ENCODE measurements at places on chromosomes 2 and 18.

GRCh38 chr18:8348051-8348720, 261.1 kb upstream of the RAB12 start:
- DNase-seq, result no peak

DNA sequence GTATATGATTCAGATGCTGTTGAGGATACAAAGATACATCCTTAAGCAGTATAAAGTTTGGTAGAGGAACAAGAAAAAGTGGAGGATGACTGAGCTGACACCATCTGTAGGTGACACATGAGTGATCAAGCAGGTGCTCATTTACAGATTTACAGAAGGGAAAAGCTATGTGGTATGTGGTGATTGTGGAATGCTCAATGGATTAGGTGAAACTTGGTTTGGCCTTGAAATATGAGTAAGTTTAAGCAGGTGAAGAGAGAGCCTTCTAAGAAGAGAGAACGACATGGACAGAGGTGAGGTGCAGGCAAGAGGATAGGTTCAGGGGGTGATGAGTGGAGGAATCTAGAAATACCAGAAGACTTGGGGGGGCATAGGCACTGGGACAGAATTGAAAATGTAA, 5.9 kb downstream of the ASXL3 start:
- no peak for DNase-seq

DNA sequence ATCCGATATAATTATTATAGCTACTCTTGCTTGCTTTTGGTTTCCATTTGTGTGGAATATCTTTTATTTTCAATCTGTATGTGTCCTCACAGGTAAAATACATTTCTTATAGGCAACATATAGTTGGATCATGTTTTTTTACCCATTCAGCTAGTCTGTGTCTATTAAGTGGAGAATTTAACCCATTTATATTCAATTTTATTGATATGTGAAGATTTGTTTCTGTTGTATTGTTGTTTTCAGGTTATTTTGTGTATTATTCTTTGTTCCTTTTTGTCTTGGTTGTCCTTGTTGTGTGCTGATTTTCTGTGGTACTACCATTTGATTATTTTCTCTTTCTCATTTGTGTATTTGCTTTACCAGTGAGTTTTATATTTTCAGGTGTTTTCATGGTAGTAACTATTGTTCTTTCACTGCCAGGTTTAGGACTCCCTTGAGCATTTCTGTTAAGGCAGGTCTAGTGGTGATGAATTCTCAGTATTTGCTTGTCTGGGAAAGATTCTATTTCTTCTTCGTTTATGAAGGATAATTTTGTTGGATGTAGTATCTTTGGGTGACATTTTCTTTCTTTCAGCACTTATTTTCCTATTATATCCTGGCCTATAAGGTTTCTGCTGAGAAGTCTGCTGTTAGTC, 95.4 kb downstream of the ANKRD12 start:
- no peak for DNase-seq

DNA sequence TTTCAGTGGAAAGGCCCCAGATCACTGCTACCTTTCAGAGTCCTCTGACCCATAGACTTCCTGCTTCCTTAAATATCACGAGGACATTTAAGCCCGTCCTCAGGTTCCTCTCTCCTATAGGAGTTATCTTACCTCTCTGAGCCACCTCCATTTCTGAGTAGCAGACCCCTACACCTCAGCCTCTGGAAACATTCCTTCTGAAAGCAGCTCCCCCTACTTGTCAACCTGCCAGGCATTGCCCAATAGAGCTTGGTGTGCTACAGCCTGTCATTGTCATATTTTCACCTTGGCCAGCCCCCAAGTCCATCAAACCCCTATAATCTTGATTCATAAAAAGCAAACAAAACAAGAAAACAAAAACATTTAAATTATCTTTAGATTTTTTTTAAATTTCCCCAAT, 717.9 kb upstream of the SLC8A1 start:
- no peak for DNase-seq

- no peak for DNase-seq
Measured at GRCh38 chr2:239814116-239814860, 210.9 kb downstream of the NDUFA10 start.

DNA sequence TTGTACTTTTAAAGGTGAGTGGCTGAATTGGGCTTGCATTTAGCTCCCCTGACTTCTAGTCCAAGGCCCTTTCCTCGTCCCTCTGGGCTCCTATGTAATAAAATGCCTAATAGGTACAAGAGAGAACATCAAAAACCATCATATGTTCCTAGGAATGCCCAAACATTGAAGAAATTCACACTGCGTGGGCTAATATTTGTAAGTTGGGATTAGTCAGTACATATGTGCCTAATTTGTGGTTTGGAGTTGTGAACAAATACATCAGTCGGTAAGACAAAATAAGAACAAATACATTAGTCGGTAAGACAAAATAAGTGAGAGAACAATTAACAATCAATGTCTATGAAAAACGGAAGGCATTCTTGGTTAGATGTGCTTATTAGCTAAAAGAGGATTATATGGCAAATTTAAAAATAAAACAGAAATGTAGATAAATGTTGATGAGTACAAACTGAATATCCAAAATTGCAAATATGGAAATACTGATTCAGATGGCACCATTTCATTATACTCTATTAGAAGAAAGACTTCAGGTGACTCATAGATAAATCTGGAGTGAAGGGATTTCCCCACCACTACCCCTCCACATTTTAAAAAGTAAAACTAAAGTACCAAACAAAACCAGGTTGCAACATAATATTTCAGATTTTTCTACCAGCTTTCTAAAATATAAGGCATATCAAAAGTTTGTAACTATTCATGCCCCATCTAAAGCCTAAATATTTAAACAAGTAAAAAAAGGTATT, 325.4 kb downstream of the ZEB2 start:
- no peak for DNase-seq

GRCh38 chr2:160109939-160110673, 47.7 kb upstream of the PLA2R1 start:
- DNase-seq, result peak; percentile 57

GRCh38 chr2:143575340-143575739, 446.1 kb downstream of the ARHGAP15 start:
- no peak for DNase-seq

DNA sequence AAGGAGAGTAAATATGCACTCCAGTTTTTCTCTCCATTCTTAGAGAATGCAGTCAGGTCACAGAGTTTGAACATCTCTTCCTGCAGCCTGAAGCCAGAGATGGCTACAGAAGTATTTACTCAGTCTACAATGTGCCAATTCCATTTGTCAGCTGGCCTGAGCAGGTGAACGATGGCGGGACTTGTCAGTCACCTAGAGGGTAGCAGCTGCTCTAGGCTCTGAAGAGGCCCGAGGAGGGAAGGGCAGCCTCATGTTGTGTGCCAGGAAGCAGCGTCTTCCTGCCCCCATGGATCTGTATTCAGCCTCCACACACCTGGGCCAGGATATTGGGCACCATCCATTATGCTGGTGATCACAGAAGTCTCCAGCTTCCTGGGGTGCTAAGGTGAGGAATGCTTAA, 316.7 kb upstream of the CHAC2 start:
- DNase-seq, result no peak

- no peak for DNase-seq
Measured at GRCh38 chr18:32445846-32446245, 24.8 kb downstream of the GAREM1 start.

GRCh38 chr2:167451496-167452289, 563.4 kb downstream of the XIRP2 start:
- DNase-seq, result no peak

DNA sequence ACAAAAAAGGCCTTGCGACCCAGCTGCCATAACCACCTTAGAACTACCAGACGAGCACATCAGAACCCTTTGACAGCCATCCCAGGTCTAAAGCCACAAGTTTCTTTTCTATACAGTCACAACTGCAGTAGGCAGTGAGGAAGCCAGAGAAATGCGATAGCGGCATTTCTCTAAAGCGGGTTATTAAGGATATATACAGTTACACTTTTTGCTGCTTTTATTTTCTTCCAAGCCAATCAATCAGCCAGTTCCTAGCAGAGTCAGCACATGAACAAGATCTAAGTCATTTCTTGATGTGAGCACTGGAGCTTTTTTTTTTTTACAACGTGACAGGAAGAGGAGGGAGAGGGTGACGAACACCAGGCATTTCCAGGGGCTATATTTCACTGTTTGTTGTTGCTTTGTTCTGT, 48.8 kb downstream of the FEZ2 start:
- DNase-seq, result no peak

DNA sequence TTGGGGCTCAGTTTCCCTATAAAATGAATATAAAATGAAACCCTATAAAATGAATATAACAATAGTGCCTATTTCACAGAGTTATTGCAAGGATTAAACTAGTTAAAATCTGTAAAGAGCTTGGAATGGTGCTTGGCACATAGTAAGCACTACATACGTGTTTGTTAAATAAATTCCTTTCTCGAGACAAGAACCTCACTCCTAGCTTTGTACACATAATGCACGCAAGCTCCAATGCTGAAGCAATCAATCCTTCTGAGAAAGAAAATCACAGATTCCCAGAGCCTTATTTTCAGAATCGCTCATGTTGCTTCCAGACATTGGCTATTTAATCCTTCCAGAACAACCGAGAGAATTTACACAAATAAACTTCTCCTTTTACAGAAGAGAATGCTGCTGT, 440.9 kb downstream of the IRS1 start:
- no peak for DNase-seq

- DNase-seq, result peak; percentile 84
Measured at GRCh38 chr2:128727914-128728313, 409.2 kb upstream of the HS6ST1 start.

GRCh38 chr18:61892683-61893308, at the start of gene RNF152:
RNF152 (minus strand) TSS chr18:61893007; CDS start chr18:61816463, 76,544 bp downstream.
- DNase-seq, result no peak

DNA sequence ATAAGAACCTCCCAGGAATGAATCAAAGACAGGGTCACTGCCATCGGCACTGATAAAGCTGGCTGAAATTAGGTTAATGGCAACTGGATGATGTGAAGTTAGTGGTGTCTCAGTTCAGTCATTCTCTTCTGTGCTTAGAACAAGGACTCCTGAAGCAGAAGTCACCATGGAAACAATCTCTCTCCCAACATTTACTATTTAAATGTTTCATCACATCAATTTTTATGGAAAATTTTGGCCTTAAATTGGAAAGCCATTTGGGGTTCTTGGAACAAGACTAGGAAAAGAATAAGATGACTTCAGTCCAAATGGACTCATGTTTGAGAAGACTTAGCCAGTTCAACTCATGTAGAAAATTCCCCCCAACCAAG, 15.5 kb upstream of the ARL5A start:
- no peak for DNase-seq

DNA sequence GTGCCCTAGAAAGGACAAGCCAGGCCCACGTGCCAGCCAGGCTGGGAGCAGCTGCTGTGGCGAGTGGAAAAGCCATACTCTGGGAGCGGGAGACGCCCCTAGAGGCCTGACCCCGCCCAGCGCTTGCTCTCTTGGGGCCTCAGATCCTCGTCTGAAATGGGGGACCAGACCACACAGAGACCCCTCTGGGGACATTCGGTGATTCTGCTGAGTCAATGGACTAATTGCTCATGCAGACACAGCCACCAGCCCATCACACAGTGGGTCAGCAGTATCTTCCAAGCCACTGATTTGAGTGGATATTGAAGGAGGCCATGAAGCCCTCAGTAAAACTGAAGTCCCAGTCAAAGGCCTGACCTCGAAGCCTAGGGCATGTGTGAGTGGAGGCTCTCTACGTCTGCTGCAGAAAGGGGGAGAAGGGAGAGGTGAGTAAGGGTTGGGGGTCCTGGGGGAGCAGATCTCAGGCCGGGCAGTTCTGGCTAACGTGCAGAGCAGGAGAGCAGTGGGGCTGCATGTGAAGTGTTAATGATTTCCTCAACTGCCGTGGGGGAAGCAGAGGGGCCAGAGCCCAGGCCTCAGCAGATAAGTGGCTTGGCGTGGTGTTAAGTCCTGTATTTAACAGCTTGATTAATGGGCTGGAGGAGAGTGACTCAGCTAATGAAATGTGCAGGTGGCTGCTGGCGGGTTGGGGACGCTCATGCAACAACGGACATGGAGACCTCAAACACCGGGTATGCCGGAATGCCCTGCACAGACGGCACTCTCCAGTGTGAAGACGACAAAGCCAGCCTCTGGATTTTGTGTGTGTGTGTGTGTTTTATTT, 104.4 kb upstream of the TWIST2 start:
- no peak for DNase-seq

DNA sequence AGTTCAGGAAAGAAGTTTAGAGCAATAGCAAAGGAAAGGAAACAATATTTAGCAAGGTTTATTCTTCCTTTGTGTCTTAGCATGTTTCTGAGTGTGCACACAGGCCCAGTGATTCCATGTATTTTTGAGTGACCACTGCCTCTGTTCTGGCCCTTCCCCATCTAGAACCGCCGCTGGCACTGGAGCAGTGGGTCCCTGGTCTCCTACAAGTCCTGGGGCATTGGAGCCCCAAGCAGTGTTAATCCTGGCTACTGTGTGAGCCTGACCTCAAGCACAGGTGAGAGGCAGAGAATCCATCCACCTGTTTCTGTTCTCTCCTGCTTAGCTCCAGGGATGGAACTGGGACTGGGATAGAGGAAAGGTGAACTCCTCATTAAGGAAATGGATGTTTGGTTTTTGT, 2.4 kb downstream of the REG1A start:
- DNase-seq, result no peak

DNA sequence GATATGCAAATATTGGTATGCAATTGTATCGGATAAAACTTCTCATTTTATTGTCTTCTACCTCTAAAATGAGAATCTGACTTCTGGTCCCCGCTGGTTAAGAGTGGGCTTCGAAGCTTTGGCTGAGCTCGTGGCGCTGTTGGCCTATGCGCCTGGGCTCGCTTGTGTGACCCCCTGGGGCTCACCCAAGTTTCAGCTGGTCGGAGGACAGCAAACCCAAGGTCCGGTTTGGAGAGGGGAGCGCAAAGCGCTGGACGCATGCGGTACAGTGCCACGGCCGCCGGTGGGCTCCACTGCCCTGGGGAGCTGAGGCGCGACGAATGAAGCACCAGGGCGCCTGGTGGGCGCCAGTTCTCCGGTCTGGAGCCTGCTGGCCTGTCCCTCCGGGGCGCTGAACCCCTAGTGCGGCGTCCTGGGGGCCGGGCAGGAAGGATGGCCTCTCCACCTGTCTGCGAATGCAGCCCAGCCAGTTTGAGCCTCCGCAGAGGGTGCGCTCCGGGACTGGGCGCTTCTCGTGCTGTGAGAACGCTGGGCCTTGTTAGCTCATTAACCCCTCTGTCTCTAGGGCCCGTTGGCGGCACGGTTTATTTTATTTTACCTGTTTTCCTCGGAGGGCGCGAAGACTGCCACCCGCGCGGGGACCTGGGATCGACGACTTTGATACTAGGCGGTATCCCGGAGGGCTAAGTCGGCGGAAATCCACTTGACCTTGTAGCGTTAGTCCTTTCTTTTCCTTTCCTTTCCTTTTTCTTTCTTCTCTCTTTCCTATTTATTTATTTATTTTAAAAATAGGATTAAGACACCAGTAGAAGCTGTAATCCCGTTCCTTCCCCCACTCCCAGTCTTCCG, 10.4 kb downstream of the MEIS1 start:
- no peak for DNase-seq

DNA sequence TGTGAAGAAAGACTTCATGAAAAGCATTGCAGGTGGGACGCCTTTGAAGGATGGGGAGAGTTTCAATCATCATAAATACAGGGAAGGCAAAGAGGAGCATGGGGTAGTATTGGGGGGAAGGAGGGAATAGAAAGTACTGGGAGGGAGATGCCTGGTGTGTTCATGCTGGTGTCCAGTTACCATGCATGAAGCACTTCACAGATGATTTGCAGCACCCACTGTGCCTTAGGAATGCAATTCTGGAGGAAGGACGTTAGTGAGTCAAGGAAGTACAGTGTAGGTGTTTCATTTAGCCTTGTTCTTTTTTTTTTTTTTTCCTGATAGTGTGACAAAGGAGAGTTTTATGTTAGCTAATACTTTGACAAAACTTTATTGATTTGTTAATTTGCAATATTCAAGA, 36.8 kb downstream of the ADAM23 start:
- DNase-seq, result no peak

- peak; percentile 33 for DNase-seq
Measured at GRCh38 chr2:55721596-55722215, 28.1 kb upstream of the PNPT1 start.

Data from fibroblast of skin of left quadriceps (primary cell).